ENCODE measurements at places on chromosomes 1 and 21.

GRCh38 chr1:1144122-1144842 is 28.4 kb upstream of the C1orf159 start:
- no peak for DNase-seq

DNA sequence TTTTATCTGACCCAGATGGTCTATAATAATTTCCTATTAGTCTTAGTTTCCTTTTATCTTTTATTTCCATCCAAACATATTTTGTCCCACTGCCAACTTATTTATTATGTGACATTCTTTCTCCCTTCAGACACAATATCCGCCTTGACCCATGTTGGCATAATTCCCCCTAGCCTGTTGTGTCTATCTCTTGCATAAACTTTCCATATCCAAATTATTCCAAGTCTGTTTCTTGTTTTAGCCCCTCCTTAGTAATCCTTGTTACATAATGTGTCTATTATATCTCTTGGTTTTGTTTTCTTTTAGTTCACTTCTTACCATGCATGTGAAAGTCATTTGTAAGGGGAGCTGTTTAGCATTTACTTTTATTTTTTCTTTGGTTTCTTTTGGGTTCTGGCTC is 81.6 kb upstream of the CACHD1 start:
- DNase-seq, result no peak

DNA sequence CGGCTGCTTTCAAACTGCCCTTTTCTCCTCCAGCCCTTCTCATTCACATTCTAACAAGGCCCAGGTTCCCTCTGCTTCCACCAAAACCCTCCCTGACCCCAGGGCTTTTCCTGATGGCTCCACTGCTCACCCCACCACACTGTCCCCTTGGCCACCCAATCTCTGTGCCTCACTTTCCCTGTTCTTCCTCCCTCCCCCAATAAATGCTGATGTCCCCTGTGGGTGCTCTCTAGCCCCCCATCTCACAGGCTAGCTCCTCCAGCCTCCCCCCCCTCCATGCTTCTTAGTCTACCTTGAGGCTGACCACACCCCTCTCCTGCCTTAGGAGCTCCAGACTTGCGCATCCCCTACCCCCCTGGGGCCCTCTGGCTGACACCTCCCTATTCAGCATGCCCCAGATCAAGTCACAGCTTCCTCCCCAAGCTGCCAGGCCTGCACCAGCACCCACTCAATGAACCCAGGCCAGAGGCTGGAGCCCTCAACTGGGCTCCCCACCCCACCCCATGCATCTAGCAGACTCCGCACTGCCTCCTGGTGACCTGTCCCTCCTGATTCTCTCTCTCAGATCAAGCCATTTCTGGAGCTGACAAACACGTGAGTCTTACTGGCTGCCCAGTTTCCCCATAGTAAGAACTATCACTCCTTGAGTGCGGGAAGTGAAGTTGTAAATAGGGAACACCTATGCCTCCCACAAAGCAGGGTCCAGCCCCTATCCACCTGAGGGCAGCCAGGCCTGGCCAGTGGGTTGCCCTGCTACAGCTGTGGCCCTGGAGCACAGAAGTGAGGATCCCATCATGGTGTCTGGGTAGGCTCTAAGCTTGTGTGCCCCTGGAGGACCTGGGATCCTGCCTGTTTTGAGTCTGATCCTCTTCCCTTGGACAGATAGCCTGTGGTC is 117.9 kb downstream of the DMRTB1 start:
- no peak for DNase-seq

GRCh38 chr1:225347123-225347683 is 80.6 kb downstream of the LBR start:
- DNase-seq, result no peak

- no peak for DNase-seq
These were observed 19.8 kb downstream of the LRRC38 start for GRCh38 chr1:13494025-13494424.

Data from stimulated activated CD8-positive, alpha-beta memory T cell treated with anti-CD3 and anti-CD28 coated beads, Interleukin-4, amount 100 ng/mL, for 1 hour (primary cell).